Left ventricle myocardium superior (tissue), 1 donor: ENCODE measurements at places on chromosomes 2 and 18. TPM values are rescaled to one million over a fixed set of nuclear protein-coding genes. Genes with fewer than 3 reads are reported as not detected.

MDH1B gene
- 1.0 TPM for total RNA-seq

COL6A3 gene
- 59.5 TPM for total RNA-seq

RAB10 gene
- 101 TPM for total RNA-seq

ANTXR1 gene
- 28.9 TPM for total RNA-seq

VWC2L gene
- total RNA-seq = not detected

HMSD gene
- 1.2 TPM for total RNA-seq

SLC66A3 gene
- 6.8 TPM for total RNA-seq

DNA sequence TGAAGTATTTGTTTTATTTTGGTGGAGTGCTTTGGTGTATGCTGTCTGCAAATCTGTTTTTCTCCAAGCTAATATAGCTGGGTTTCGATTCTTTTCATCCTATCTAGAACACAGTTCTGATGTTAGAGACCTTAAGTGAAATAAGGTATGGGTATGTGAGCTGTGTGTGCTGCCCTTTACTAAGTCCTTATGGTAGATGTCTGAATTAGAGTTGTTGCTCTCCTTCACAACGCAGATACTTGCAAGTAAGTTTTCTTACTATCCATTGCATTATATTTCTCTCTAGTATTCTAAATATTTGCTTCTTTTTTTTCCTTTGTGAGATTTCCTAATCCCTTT is 38.6 kb downstream of the AGFG1 start:
- DNase-seq = no peak

DNA sequence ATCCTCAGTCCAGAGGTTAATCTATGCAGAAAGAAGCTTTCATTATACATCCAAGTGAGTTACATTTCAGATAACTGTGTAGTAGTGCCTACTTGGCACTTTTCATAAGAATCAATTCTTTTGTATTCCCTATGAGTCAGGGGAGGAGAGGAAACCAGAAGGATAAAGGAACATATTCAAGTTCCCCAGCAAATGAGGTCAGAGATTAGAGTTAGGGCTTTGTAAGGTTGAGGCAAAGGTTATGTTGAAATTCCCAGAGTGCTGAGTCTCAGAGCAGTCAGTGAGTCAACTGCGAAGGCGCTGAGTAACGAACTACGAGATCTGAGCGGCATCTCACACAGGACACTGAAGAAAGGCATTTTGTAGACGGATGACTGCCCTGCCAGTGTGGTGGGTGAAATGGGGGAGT is 25.1 kb upstream of the ME2 start:
- DNase-seq = no peak

GRCh38 chr18:9337873-9338272 is 3.3 kb downstream of the TWSG1 start:
- DNase-seq = no peak

GRCh38 chr2:235300368-235301201 is 193.3 kb upstream of the AGAP1 start:
- peak; percentile 51 for DNase-seq

DNA sequence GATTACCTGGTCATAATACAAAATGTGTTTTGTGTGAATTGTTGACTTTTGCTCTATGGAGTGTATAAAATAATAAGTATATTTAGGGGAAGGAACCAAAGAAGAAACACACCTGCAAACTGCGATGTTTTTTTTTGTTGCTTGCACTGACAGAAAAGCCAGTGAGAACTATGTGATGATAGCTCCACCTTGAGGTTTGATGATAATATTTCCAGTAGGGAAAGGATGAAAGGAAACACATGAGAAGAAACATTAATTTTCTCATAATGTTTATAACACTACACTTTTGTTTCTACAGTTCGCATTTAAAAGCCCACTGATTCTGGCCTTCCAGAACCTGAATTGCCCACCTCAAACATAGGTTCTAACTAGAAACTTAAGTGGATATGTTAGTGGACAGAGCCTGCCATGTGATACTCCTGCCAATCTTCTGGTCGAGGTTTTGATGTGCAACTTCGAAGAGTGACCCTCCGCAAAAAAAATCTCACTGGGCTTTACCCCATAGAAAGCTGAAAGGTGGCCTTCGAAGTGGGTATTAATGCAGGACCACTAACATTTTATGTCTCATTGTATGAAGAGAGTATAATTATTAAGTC is 476.4 kb upstream of the SPHKAP start:
- DNase-seq = no peak
